MCF 10A (cell line): ENCODE measurements at places on chromosomes 6 and 20. TPM values are rescaled to one million over a fixed set of nuclear protein-coding genes. Genes with fewer than 3 reads are reported as not detected.

DNA sequence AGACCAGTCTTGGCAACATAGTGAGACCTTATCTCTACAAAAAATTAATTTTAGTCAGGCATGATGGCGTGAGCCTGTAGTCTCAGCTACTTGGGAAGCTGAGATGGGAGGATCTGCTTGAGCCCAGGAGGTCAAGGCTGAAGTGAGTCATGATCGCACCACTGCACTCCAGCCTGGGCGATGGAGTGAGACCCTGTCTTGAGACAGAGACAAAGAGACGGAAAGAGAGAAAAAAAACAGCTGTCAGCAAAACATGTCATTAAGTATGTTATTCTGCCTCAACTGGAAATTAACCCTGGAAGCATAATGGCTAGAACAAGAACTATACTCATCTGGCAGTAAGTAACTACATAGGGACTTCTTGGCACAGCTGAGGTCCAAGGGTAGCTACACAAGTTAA lies 7.2 kb downstream of the MMS22L start:
- DNase-seq = no peak

- no peak for DNase-seq
These were observed 23.2 kb upstream of the AKIRIN2 start for GRCh38 chr6:87724983-87725811.

- no peak for DNase-seq
These were observed 294.3 kb downstream of the CDC5L start for GRCh38 chr6:44681761-44682160.

DNA sequence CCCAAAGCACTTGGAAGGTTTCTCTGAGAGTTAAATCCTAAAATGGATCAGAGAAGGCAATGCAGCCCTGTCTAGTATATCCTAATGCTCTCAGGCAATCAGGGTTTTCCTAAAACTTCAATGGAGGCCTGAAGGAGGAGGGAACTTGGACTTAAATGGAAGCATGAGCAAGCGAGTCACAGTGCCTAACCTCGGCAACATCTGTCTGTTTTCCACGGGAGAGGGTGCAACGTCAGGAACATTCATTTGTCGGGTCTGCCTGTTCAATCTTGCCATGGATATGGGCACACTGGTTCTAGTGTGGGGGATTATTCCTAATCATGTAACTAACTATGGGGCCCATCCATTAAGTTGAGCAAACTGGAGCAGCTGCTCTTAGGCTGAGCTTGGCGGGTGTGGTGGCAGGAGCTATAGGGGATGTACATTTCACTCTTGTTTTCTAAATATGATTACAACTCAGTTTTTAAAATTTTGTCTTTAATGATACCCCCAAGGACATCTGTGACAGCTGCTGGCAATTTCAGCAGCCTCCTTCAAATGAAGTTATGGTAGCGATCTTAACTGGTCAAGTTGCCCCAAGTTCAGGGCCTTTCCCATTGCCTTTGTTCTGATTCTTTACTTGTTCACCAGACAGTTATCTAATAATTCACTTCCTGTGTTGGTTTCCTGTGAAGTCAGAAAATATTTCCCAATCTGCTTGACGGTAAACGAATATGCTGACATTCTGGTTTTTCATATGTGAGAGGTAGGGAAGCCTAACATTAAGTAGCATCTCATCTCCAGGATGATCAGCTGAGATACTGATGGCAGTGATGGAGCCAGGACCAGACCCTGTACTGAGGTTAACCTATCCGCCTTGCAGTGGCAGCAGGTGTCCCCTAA lies 21.6 kb downstream of the DSE start:
- peak; percentile 26 for DNase-seq

GRCh38 chr20:45032781-45033180 lies 66.5 kb downstream of the STK4 start:
- DNase-seq = no peak

- no peak for DNase-seq
These were observed 9.4 kb upstream of the PYGB start for GRCh38 chr20:25238319-25239037.

DNA sequence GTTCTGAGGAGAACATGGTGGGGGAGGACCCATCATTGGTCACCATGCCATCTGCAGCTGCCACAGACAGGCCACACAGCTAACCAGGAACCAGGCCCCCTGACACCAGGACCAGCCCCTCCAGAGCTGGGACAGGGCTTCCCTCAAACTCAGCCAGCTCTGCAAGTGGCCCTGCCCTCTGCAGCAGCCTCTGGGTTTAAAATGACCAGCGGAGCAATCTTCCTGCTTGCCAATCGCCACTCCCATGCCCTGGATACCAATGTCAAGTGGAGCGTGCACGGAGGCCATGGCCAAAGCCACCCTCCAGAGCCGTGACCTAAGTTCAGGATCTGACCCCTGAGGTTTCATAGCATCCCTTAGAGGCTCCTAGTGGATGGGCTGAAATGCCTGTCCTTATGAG lies 199.4 kb downstream of the SYNDIG1 start:
- DNase-seq = no peak

DNA sequence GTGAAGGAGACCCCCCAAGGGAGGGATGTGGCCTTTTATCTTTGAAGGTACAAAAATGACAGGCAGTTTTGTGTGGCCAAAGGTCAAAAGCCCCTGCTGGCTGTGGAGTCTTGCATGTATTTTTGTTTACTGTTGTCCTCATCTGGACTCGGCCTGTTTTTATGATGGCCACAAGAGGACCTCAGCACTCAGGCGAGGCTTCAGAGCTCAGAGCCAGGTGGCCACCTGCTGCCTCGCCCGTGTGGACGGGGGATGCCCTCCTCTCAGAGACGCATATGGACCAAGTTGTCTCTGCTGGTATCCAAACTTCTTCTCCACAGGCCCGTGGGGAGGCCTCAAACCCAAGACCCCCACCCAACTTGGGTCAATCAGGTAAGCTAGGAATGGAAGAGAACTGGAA lies 118.2 kb downstream of the DACT2 start:
- DNase-seq = peak; percentile 13

- DNase-seq = peak; percentile 41
These were observed 20.7 kb upstream of the HEY2 start for GRCh38 chr6:125728739-125729138.

Gene BTNL2
- total RNA-seq = not detected in 2 replicates

Gene MATN4
- 0.20 TPM in 1 of 2 replicates, not detected in the other for total RNA-seq

DNA sequence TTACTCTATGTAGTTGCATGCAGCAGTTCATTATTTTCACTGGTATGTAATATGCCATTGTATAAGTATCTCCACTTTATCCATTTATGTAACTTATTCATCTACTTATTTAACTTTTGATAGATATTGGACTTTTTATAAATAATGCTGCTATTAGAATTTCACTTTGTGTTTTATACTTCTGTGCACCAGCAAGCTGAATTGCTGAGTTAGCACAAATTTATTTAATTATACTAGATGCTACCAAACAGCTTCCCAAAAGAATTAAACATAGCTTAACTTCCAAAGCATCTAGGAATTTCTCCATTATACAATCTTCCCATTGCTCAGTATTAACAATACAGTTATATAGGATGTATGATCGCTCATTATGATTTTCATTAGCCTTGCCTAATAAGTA lies 308.0 kb upstream of the FKBP1C start:
- DNase-seq = no peak

Gene OR12D3
- total RNA-seq = not detected in 2 replicates

Gene COL21A1
- 1.8 and 5.4 TPM in 2 replicates for total RNA-seq

GRCh38 chr6:37209461-37210205 lies 39.7 kb downstream of the PIM1 start:
- DNase-seq = no peak

GRCh38 chr20:31710423-31711108 lies 12.1 kb downstream of the BCL2L1 start:
- DNase-seq = peak; percentile 96

Gene SLC2A10
- total RNA-seq = not detected in 2 replicates
